ENCODE measurements at places on chromosomes 6 and 20.

DNA sequence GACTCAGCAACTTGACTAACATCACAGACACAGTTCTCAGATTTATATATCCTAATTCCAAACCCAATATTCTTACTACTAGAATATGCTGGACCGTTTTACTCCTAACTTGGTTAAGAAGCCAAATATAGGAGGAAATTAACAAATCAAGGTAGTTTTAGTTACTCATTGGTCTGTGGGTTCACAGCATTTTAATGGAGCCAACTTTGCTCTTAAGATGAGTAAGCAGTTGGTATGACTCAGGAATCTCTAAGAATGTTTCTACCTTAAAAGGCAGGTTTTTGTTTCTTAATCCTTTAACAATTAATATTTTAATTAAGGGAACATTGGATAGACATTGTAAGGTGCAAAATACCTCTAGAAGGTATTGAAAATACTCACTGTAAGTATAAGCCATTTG lies 31.6 kb downstream of the OPRM1 start:
- no peak for DNase-seq

GRCh38 chr6:42533794-42534193 lies 30.0 kb upstream of the UBR2 start:
- DNase-seq: no peak

DNA sequence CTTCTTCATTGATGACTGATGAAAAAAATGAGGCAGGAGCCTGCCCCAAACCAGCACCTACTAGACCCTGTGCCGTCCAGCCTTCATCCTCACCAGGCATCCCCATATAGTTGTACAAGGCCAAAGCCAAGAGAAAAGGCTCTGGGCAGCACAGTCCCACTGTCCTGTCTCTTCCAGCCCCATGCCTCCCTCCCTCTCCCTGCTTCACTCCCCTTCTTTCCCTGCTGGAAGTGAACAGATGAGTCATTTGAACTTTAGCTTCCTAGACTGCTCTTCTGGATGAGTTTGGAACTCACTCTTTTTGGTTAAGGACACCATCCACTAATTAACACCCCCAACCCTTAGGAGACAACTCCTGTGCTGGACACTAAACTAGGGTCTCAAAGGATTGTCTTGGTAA lies 235.2 kb downstream of the LRFN2 start:
- DNase-seq: no peak

DNA sequence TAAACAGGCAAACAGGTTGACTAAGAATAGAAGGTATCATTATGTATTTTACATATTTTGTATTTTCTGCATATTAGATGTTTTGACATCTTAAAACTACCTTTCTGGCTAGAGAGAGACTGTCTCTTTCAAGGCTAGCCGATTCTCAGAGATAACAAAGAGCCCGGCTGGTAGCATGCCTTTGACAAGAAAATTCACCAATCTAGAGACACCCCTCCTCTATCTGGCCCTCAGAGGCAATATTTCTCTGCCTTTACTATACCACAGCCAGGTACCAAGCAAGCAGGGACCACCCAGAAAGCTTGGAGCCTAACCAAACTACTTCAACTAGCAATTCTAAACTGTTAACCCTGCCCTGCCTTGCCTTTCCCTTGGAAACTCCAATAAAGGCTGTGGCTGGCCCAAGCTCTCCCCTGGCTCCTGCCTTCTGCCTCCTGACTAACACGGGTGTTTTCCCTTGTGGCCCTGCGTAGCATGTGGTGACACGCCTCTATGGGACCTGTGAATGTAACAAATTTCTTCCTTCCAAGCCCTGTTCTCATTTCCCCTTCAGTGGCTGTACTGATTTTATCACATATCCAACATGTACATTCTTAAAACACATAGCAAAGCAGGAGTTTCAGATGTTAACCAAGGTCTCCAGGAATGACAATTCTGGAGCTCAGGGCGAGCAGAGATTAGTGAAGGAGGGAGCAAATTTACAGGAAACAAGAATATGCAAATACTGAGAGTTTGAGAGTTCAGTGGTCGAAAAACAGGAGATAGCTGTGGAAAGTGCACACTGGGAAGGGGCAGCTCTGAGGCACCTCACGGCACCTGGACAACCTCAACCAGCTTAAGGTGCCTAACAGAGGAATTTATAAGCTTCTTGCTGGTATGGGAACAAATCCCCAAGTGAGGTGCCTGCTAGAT lies 120.8 kb downstream of the BACH2 start:
- no peak for DNase-seq

Data from hepatic stellate cell (primary cell).